ENCODE measurements at places on chromosomes 16 and 17. TPM values are rescaled to one million over a fixed set of nuclear protein-coding genes. Genes with fewer than 3 reads are reported as not detected.

The DBNDD1 gene
- total RNA-seq, result 1.4 TPM

DNA sequence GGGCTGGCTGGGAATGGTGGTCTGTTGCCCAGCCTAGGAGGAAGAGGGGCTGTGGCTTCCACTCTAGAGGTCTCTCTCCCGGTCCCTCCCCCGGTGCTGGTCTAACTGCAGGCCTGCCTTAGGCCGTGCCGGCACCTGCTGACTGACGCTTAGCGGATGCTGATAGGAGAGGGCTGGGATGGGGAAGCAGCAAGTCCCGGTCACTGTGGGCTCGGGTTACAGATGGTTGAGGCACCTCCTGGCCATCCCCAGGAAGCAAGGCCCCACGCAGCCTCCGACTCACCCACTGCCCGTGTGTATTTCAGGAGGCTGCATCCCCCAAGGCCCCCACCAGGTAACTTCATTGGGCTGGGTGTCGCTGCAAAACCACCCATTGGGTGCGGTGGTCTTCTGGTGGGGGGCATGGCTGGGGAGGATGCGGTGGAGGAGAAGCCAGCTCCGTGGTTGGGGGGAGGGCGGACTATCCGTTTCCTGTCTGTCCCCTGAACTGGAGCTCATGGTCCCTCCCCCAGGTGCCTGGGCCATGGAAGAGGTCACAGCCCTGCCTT, 278.9 kb downstream of the SEC14L1 start:
- no peak for DNase-seq

GRCh38 chr16:71794943-71795342, 13.7 kb downstream of the AP1G1 start:
- no peak for DNase-seq

- no peak for DNase-seq
Measured at GRCh38 chr17:44568945-44569858, 11.9 kb downstream of the FZD2 start.

- DNase-seq, result no peak
Measured at GRCh38 chr16:59478838-59479237, 744.7 kb upstream of the GOT2 start.

DNA sequence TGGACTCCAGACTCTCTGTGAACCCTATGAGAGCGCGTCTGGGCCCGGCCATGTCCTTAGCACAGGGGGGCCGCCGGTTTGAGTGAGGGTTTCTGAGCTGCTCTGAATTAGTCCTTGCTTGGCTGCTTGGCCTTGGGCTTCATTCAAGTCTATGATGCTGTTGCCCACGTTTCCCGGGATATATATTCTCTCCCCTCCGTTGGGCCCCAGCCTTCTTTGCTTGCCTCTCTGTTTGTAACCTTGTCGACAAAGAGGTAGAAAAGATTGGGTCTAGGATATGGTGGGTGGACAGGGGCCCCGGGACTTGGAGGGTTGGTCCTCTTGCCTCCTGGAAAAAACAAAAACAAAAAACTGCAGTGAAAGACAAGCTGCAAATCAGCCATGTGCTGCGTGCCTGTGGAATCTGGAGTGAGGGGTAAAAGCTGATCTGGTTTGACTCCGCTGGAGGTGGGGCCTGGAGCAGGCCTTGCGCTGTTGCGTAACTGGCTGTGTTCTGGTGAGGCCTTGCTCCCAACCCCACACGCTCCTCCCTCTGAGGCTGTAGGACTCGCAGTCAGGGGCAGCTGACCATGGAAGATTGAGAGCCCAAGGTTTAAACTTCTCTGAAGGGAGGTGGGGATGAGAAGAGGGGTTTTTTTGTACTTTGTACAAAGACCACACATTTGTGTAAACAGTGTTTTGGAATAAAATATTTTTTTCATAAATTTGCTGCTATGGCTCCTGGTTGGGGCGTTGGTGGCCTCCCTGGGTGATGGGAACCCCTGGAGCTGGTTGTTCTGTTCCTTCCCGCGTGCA, 23.1 kb downstream of the STAT5A start:
- DNase-seq, result peak; percentile 73
